ENCODE measurements at places on chromosomes 12 and 14.

DNA sequence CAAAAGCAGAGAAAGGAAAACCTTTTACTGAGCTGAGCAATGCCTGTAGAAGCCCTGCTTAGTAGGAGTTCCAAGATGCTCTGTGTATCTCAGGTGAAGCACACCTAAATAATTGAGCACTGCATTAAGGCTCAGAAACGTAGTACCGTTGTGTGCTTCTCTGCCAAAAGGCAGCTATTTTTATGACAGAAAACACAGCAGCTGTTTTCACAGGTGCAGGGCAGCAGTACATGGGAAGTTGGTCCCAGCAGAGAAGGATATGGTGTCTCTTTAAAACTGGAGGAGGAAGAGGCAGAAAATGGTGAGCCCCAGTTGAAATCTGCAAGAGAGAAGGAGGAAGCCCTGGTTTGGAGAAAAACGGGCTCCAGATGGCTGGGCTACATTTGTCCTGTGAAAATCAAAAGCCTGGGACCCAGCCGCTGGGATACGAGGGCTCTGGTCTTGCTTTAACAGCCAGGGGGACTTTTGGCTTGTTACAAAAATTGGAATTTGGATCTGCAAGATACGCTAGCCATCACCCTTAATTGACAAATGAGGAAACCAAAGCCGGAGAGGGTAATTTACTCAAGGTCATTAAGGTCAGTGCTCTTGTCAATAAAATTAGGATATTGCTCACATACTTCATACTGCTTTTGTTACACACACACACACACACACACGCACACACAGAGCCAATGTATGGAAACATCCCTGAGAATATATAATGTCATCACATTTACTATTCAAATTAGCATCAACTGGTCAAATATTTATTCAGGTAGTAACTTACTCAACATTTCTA, 27.3 kb downstream of the SPRING1 start:
- no peak for DNase-seq

DNA sequence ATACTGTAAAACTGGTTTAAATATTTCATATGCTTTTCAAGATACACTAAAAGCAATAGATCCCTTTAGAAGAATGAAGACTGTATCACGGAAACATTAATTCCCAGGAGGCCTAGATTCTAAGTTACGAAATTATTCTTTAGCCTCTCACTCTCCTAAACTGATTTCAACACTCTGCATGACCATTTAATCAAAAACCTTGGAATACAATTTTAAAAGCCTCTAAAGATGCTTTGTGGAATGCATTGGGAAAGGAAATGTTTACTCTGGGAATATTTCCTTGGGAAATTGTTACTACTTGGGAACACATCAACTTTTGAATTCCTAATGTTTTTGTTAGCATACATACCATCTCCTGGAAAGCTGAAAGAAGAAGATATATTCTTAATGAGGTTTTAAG, 255.7 kb upstream of the FAR2 start:
- no peak for DNase-seq

DNA sequence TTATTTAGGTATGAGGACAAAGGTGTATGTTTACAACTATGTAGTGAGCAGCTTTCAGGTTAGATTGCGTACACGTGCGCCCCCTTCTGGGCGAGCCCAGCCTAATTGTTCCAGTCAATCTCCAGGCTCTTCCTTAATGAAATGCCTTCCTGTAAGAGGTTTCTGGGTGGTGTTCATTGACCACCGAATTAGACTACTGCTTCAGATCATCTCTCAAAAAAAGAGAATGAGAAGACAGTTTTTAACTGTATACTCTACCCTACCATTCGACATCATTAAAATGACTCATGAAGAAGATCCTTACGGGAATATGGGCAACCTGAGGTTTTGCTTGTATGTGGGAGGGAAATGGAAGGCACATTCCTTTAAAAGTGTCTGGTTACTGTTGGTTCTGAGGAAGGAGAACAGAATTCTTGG, 2.1 kb downstream of the LUM start:
- peak; percentile 64 for DNase-seq

DNA sequence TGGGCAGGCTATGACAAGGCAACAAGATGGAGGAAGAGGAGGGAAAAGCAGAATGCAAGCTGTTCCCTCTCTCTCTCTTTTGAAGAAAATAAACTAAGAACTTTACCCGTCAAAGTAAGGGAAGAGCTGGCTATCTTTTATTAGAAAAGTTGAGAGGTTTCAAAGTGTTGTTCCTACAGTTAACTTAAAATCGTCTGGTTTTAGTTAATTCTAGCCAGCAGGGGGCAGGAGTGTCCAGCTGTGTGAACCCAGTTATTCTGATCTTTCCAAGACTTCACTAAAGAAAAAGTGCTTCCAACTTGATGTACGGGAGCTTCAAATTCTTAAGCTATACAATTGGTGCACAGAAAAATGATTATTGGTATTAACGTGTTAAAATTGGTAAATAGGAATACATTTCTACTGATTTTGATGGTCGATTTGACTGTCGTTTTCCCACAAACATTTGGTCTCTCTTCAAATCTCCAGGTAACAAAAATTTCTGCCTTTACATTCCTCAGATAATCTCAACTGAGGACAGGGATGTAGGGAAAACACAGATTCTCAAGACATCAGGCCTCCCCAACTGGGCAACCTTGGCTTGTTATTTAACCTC, 28.4 kb upstream of the MON2 start:
- DNase-seq, result peak; percentile 63

GRCh38 chr14:104203071-104203425, 64.7 kb downstream of the KIF26A start:
- no peak for DNase-seq

- no peak for DNase-seq
Measured at GRCh38 chr12:9992296-9992695, 6.6 kb downstream of the CLEC1B start.

DNA sequence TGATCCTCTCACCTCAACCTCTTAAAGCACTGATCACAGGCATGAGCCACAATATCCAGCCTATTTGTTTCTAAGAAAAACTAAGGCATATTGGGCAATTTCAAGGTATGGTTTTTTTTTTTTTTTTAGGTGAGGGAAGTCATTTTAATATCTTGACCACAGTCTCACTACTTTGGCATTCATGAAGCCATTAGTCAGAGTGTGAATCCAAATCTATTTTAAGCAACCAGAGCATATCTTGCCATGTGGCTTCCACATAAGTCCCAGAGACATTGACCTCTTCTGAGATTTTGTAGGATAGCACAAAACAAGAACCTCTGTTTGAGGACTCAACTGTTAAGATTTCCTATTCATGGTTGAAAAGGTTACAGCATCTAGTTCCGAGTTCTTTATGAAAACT, 130.3 kb upstream of the RBM19 start:
- no peak for DNase-seq

DNA sequence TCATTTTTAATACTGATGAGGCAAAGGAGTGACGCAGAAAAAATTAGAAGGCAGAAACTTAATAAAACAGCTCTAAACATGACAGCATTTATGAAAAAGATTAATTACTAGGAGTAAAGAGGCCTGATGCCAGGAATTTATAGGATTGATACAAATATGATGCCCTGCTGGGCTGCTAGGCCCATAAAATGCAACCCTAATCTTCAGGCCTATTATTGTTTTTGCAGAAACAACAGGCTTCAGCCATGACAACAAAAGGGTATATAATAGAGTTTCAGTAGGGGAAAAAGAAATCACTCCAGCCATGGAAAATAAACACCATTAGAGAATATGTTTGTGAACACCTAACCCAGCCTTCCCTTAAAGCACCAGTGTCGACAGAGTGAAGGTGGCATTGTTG, 50.6 kb downstream of the OTX2 start:
- no peak for DNase-seq

GRCh38 chr12:42779186-42779859, 189.8 kb upstream of the PRICKLE1 start:
- DNase-seq, result no peak

DNA sequence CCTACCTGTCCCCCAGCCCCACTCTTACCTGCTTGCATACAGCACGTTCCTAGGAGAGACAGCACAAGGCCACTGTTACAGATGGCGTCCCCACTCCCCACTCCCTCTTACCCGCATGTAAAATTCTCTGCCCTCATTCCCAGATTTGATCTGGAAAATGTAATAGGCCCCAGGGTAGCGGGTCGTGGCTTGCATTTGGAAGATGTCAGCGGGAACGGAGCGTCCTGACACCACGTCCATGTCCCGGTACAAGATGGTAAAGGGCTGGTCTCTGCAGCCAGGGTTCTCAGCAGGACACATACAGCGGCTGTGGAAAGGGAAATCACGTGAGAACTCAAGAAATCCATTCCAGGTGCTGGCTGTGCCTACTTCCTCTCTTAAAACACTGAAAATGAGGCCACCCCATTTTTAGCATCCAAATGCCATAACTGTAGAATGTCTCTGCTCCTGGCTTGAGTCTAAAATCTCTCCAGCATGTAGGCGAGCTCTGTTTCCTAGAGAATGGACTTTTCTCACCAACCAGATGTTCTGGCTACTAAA, 10.1 kb upstream of the TC2N start:
- no peak for DNase-seq

GRCh38 chr12:48424644-48425043, 47.7 kb upstream of the ANP32D start:
- DNase-seq, result no peak

- DNase-seq, result no peak
Measured at GRCh38 chr12:4717806-4718205, 2.4 kb upstream of the GALNT8 start.

DNA sequence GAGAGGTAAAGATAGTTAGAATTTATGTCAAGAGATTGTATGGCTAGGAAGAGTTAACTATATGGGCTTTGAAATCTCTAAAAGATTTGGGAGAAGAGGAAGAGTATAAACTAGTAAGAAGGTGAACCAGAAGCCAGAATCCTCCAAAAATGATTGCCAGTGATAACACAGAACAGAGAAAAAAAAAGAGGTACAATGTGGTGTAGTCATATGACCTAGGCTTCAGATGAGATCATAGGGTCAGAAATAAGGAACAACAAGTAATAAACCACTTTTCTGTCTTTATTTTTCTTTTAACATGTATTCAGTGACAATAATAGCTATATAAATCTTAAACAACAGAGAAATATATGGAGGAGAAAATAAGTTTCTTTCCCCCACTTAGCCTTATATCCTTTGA, 2.0 kb upstream of the NECAP1 start:
- DNase-seq, result no peak

DNA sequence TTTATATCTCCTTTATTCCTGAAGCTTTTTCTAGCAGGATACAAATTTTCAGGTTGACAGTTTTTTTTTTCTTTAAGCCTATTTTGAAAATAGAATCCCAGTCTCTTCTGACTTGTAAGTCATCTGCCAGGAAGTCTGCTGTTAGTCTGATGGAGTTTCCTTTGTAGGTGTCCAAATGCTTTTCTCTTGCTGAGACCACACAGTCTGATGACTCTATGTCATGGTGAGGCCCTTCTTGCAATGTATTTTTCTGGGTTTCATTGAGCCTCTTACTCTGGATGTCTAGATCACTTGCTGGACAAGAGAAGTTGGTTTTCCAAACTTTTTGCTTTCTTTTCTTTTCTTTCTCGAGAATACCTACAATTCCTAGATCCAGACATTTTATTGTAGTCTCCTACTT, 30.6 kb downstream of the USP15 start:
- no peak for DNase-seq

- DNase-seq, result no peak
Measured at GRCh38 chr14:90179809-90180779, 76.3 kb upstream of the PSMC1 start.

GRCh38 chr12:53180931-53181645, 363 bp upstream of the CSAD start:
- DNase-seq, result no peak

GRCh38 chr12:3869865-3870264, 3.3 kb downstream of the PARP11 start:
- no peak for DNase-seq

DNA sequence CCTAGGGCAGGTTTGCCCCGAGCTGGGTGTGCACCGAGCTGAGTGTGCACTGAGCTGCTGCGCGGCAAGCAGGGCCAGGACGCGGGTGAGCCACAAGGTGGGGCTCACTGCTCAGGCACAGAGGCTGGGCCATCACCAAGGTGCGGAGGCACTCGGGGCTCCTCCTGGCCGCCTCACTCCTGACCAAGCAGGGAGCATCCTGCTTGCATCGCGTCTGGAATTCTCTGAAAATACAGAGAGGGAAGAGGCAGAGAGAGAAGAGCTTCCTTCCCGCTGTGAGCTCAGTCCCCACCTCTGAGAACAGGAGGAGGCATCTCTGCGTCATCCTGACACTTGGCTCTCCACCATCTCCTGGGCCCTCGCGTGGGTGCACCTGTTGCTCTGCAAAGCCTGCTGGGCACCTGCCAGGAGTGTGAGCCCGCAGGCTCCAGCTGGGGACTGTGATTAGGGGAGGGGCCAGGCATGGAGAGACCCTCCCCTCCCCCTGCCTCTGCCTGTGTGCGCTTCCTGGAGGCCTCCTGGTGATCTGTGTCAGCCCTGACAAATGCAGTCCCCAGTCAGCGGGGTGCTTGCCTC, 116.3 kb downstream of the GLT1D1 start:
- peak; percentile 57 for DNase-seq

Measured in liver (tissue), 10 donors.